SK-N-DZ (cell line): ENCODE measurements at places on chromosomes 7 and 10.

DNA sequence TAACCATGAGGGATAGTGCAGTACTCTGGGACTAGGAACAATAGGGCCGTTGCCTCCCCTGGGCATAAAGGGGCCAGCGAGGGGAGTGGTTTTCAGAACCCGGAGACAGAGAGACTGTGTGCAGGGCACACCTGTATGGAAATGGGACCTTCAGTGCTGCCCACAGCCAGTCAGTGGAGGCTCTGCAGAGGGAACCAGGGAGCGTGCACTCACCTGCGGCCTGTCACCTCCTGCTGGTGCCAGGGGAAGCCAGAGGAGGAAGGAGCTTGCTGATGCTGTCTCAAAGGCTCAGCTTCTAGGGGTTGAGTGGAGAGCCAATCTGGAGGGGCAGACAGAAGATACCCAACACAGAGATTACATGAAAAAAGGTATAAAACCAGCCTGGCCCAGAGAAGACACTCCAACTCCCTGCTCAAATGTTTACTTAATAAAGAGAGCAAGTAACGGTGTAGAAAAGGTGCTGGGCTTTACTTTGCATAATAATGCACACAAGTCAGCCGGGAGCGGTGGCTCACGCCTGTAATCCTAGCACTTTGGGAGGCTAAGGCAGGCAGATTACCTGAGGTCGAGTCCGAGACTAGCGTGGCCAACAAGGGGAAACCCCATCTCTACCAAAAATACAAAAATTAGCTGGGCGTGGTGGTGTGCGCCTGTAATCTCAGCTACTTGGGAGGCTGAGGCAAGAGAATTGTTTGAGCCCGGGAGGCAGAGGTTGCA is 35.5 kb upstream of the WAPL start:
- no peak for DNase-seq

- DNase-seq: peak; percentile 52
Observed at GRCh38 chr10:119079599-119080520, 757 bp downstream of the EIF3A start.

GRCh38 chr10:11225935-11226334 is 208.3 kb downstream of the CELF2 start:
- DNase-seq: no peak

DNA sequence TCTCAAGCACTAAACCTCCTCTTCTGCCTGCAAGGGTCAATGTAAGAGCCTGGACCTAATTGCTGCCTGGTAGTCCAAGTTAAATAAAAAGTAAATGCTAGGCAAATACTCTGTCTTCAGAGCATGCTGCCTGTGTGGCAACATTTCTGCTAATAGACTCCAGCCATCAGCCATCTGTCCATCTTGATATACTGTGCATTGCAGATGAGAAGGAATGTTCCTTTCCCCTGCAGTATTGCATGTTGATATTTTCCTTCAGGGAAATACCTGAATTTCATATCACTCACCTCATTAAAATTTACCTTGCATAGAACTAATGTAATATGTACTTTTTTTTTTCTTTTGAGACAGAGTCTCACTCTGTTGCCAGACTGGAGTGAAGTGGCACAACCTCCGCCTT is 87.9 kb downstream of the SLC16A9 start:
- DNase-seq: no peak

GRCh38 chr7:5476001-5476400 is 52.4 kb upstream of the TNRC18 start:
- DNase-seq: no peak

DNA sequence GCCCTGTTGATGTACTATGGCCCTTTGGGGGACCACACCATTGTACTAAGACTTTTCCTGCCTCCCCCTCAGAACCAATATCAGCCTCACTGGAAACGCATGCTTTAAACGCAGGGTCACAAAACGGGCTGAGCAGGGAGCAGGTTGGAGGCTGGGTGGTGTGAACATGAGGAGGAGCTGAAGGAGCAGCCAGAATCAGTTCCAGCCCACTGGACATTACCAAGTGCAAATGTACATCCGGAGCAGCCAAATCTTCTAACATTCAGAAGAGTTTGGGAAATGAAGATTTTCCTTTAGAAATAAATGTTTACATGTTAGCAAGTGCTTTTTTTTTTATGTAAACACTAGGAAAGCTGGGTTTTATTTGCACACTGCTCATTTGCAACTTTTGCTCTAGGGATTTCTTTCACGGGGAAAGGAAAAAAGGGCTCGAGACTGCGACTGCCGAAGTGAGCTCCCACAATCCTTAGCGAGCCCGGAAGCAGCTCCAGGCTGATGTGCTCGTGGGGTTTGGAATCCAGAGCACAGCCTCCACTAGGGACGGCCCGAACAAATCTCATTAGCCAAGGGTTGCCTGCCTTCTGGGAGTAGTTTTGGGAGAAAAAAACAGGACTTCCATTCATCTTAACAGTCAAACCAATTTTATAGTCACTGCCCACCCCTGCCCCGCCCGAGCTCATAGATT is 108.0 kb upstream of the YAE1 start:
- DNase-seq: no peak

DNA sequence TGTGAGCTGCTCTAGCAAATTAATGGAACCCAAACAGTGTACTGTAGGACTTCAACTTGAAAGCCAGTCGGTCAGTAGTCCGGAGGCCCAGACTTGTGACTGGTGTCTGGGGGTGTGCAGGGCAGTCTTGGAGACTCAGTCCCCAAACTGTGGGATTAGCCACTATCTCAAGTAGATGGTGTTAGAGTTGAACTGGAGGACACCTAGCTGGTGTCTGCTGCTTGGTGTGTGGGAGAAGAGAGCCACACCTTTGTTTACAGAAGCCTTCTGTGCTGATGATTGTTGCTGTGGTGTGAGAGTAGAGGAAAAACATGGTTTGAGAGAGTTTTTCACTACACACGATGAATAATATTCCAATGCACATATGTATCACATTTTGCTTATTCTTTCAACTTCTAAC is 47.4 kb downstream of the CUL2 start:
- DNase-seq: no peak

GRCh38 chr7:51301806-51302205 is 14.8 kb downstream of the COBL start:
- DNase-seq: no peak

DNA sequence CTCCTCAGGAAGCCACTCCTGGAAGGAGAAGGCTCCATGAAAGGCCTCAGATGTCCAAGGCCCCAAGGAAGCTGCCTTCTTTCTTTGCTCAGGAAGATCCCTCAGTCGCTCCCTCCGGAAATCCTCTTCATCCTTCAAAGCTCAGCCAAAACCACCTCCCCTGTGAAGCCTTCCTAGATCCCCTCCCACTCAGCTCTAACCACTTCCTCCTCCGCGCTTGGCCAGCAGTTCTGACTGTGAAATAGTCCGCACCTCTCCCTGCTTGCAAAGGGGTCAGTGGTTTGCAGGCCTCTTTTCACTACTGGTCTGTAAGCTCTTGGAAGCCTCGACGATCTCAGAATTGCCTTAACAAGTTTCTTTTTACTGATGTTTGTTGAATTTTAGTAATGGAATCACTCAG is 23.9 kb downstream of the PYROXD2 start:
- DNase-seq: no peak

- DNase-seq: no peak
Observed at GRCh38 chr10:76382381-76382851, 951.0 kb downstream of the LRMDA start.

DNA sequence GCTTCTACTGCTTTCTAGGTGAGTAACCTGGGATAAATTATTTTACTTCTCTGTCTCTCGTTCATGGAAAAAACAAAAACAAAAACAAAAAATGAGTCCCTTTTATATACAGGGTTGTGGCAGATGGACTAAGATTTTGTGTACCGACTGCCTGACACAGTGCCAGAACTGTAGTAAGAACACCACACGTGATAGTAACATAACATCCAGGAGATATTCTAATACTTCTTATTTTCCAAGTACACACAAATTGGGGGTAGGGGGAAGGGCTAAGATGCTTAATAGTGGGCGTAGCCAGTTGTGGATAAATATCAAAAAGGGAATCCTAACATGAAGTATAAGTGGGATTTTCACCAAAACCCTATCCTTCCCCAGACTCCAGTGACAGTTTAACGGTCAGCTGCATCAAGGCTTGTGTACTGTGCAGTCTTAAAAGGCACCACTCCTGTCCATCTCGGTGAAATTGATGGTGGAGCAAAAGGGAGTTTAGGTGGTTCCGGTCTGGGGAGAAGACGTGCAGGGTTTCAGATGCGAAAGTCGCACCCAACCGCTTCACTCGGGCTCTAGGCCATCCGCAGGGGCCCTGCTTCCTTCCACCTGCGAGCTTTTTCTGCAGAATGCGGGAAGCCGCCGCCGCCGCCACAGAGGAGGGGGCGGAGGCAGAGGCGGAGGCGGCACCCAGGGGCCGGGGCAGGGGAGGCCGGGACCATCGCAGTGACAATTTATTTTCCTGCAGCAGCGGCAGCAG is at the start of gene STAMBPL1:
Gene STAMBPL1 (plus strand): TSS at position 712 of the 748 bp plus-strand sequence. CDS start 21,464 bp downstream, outside the sequence.
- DNase-seq: no peak

DNA sequence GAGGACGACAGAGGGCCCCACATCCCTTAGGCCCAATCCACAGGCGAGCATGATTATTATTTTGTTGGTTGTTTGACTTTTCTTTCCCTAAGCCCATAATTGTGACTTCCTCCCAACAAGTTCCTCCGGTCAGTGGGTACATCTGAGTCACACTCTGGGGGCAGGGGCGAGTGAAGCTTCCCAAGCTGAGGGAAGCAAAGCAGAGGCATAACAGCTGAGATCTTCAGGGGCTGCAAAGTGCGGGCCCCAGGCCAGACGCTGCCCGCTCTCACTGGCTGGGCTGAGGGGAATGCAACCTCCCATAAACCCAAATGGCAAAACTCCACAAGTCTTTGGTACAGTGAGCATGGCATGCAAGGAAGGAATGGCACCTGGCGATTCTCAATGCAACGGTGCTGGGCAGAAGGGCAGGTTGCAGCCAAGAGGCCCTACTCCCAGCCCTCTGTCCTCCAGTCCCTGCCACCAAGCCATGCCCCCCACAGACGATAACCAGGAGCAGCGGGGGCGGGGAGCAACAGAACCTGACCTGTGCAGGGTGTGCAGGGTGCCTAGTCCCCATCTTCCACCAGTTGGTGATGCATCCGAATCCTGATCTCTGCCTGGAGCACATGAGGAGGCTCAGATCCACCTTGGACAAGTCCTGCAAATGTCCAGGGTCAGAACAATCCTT is 25.3 kb downstream of the TNS3 start:
- DNase-seq: no peak

GRCh38 chr7:157708919-157709295 is 372.1 kb downstream of the DNAJB6 start:
- DNase-seq: no peak
